NCI-H524 treated with DMSO at 0.1 percent for 48 hours (cell line): ENCODE measurements at places on chromosomes 16 and 17.

GRCh38 chr17:2138318-2138717 lies 83.4 kb downstream of the HIC1 start:
- no peak for DNase-seq

GRCh38 chr17:61404663-61404912 lies 4.9 kb downstream of the TBX2 start:
- DNase-seq: no peak

- no peak for DNase-seq
Observed at GRCh38 chr16:27993587-27993986, 69.9 kb downstream of the GSG1L start.

DNA sequence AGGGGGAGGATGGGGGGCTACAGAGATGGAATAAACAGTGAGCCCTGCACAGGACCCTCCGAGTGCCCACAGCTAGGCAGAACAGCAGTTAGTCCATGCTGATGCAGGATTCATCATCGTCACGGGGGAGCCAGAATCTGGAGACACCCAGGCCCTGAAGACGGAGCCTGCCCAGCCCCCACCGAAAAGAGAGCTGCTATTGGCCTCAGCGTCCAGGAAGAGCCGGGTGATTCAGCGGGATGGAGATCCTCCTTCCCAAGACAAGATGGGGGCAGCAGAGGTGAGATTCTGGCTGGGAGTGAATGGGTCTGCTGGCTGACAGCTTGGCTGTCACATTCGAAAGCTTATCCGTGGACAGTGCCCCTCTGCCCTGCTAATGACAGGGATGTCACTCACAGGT lies 133.6 kb upstream of the CRHR1 start:
- DNase-seq: no peak

- no peak for DNase-seq
Observed at GRCh38 chr17:19386051-19386929, 700 bp downstream of the MFAP4 start.

GRCh38 chr17:65545705-65546523 lies 15.5 kb downstream of the AXIN2 start:
- no peak for DNase-seq

DNA sequence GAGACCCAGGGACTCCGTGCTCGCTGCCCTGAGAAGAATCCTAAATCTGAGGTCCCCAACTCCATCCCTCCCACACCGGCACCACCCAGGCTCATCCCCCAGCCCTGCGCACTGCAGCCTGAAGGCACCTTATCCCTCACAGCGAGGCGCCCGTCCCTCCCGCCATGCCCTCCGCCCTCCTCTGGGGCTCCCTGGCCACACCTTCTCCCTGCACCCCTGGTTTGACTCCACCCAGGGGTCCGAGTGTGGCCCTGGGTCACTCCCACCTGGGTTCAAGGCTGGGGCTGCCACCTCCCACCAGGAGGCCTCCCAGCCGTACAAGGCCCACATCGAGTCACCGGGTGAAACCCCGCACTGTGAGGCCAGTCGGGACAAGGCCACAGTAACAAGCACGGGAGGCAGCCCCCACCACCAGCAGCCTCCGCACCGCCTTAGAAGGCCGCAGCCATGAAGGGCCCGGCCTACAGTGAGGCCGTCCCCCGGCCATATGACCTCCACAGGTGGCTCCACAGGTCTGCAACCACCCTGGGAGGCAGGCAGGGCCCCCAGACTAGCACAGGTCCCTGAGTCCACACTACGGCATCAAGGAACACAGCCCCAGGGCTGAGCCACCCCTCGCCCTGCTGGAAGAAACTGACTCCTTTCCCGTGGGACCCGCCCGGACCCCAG lies 8.3 kb downstream of the HAGH start:
- no peak for DNase-seq

GRCh38 chr16:83542491-83542890 lies 265.3 kb upstream of the HSBP1 start:
- no peak for DNase-seq

GRCh38 chr17:74892013-74892841 lies 1.2 kb downstream of the FADS6 start:
- DNase-seq: no peak

DNA sequence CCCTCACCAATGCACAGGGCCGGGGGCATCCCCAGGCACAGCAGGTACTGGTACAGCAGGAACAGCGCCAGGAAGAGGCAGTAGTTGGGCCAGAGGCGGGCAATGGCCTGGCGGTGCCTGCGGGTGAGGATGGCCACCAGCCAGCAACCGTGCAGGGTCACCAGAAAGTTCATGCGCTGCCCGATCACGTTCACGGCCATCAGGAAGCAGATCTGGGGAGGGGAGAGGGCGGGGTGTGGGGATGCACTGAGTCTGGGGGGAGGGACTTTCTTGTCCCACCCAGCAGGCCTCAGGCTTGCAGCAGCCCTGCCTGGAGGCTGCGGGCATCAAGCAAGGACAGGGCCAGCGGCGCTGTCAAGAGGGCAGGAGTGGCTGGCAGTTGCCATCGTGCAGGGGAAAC lies 25.4 kb downstream of the CTU2 start:
- DNase-seq: no peak

DNA sequence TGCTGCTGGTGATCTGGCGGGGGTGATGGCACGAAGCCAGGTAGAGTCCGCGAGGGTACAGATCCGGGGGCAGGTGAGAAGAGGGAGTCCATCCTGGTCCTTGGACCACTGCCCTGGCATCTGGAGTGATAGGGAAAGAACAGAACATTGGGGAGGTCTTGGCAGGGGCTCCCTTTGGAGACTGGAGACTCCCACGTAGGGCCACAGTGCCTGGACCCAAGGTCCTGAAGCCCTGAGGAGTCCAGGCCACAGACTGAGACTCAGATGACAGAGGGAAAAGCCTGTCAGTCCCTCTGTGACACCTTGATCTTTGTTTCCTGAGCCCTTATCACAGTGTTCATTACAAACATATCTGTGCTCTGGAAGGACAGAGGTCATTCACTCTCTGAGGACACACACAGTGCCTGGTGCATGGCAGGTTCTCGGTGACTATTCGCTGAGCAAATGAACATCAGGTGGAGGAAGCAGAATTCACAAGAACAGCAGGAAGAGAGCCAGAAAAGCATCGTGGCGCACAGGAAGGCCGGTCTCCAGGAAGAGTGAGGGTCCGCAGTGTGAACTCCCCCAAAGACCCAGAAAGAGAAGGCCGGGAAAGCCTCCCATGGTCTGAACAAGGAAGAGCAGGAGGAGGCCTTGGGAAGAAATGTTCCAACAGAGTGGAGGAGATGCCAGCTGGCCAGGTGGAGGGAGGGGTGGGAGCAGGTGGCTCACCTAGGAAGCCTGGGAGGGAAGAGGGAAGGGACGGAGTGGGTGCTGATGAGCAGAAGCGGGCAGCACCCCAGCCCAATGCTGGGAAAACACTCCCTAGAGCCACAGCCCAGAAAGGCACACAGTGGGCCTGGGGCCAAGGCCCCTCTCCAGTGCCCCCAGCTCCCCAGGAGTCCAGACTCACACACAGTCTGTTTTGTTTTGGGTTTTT lies 20.5 kb downstream of the PEMT start:
- DNase-seq: no peak

GRCh38 chr16:56353054-56353921 lies 72.1 kb downstream of the AMFR start:
- DNase-seq: no peak

- no peak for DNase-seq
Observed at GRCh38 chr17:46756081-46756735, 62.3 kb downstream of the WNT3 start.

DNA sequence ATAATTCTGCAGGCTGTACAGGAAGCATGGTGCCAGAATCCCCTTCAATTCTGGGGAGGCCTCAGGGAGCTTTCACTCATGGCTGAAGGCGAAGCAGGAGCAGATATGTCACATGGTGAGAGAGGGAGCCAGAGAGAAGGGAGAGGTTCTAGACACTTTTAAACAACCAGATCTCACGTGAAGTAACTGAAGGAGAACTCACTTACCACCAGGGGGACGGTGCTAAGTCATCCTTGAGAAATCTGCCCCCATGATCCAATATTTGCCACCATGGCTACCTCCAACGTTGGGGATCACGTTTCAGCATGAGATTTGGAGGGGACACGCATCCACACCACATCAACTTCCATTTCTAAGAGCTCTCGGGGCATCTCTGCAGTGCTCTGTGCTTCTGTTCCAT lies 37.4 kb upstream of the GNA13 start:
- no peak for DNase-seq

DNA sequence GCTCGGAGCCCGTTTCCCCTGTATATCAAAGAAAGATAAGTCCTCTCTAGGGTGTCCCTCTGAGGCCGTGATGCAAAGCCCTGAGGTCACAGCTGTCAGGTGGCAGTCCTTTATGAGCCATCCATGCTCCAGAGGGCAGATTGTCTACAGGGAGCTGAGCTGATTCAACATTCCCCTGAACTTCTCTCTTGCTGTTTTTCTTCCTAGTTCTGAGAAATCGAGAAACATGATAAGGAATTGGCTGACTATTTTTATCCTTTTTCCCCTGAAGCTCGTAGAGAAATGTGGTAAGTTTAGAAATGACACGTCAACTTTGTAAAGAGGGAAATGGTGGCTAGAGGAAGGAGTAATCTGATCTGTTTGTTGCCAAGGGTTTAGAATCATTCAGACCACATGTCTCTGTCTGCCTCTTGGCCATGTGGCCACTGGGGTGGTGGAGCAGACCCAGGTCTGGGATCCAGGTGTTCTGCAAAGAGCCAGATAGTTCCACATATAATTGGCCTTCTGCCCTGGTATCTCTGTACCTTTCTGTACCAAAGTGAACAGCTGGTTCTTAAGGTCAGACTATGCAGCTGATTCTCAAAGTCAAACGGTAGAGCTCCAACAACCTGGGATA lies 3.5 kb downstream of the CTNS start:
- no peak for DNase-seq

DNA sequence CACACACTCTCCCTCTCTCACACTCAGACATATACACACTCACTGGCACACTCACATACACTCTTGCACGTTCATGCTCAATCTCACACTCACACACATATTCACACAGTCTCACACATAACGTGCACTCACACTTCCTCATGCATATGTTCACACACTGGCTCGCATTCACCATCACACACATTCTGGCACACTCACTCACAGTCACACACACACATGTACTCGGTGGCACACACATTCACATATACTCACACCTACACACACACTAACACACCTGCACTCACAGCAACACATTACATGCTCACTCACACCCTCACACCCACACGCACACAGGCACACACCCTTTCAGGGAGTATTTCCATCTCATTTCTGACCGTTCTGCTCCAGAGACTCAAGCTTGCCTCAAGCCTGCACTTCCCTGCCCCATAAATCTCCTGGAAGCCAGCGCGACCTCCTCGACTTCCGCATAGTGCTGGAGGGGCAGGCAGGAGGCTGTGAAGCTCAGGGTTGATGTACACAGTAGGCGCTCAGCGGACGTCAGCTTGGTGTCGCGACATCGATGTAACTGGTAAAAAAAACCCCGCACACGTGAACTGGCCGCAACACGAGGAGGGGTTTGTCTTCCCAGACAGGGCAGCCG lies 66.7 kb upstream of the FOXF1 start:
- no peak for DNase-seq

GRCh38 chr16:11734025-11734652 lies 8.5 kb downstream of the TXNDC11 start:
- no peak for DNase-seq

- no peak for DNase-seq
Observed at GRCh38 chr17:61409301-61410112, 9.9 kb downstream of the TBX2 start.

- no peak for DNase-seq
Observed at GRCh38 chr17:27849474-27850185, 43.5 kb downstream of the LYRM9 start.

DNA sequence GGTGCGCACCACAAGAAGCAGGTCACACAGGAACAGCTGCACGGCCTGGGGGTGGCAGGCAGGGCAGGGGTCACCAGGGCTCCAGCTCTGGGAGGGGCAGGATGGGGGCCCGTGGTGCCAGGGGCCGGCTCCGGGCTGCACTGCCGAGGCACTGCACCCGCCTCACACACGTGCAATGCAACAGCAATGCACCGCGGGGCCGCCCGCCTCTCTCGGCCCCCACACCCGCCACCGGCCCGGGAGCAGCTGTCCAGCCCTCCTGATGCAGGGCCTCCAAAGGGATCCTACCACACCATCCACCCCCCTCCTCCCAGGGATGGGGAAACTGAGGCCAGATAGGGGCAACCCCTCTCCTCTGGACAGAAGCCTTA lies 23.1 kb downstream of the SREBF1 start:
- DNase-seq: no peak

DNA sequence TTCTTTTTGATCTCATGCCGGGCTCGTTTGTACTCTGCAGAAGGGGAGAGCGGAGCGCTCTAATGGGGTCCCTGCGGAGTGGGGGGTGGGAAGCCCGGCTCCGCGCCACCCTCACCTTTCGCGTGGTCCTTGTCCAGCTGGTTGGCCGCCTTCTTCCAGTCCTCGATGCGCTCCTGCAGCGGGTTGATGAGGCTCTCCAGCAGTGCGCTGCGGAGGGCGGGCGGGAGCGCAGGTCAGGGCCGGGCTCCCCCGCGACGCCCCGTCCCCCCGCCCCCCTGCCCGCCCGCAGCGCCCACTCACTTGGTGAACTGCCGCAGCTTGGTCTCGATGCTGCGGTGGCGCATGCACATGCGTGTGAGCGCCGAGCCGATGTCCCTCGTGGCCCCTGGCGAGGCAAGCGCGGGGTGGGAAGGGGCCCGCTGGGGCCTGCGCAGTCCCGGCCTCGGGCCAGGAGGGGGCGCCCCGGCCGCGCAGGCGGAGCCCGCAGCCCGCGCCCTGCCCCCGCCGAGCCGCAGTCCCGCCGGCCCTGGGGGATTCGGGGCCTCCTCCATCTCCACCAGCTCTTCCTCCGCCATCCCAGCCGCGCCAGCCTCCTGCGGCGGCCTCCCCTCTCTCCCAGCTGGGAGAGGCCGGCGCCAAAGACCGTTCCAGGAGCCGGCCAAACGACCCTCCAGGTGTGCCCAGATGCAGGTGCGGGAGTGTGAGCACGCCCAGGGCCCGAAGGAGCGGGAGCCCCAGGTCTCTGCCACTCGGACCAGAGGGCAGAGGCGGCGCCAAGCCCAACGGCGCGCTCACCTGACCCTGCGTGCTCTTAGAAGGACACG lies 6.0 kb downstream of the MTSS2 start:
- DNase-seq: no peak

GRCh38 chr17:46727572-46728348 lies 90.7 kb downstream of the WNT3 start:
- no peak for DNase-seq

DNA sequence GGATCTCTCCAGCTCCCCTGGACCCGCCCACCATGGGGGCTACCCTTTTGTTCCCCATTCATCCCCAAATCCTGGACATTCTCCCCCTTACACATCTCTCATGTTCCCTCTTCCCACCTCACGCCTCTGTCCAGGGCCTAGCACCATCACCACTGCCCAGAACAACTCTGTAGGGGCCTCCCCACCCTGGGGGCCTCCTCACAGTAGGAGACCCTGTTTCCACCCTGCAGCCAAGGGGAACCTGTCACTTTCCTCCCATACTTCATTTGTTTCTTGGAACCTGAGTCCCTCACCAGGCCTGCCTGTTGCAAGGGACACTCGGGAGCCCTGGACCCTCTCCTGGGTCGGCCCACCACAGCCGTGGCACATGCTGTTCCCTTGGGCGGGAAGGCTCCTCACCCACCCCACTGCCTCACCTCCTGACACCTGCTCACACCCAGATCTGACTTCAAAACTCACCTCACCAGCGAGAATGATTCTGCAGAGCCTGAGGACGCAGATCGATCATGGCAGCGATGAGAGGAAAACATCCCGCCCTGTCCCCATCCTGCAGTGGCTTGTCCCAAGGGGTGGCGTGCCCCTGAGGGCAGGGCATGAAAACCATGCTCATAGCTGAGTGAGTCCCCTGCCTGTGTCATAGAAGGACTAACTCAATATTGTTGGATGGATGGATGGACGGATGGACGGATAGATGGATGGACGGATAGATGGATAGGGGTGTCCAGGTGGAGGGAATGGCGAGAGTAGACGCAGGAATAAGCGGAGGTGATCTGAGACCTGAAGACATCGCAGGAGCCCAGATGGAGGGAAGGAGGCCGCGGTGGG lies 6.8 kb upstream of the RASD1 start:
- DNase-seq: no peak
